ENCODE measurements at places on chromosomes 7 and 10. TPM values are rescaled to one million over a fixed set of nuclear protein-coding genes. Genes with fewer than 3 reads are reported as not detected.

DNA sequence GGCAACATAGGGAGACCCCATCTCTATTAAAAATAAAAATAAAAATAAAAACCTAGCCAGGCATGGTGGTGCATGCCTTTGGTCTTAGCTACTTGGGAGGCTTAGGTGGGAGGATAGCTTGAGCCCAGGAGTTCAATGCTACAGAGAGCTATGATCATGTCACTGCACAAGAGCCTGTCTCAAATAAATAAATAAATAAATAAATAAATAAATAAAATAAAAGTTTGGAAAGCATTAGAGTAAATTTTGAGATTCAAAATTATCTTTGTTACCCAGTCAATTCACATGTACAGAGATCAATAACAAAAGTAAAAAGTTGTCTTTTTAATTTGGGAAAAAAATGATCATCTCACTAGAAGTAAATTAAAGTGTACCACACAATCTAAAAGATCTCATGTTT lies 255.8 kb upstream of the MYO3A start:
- no peak for DNase-seq

DNA sequence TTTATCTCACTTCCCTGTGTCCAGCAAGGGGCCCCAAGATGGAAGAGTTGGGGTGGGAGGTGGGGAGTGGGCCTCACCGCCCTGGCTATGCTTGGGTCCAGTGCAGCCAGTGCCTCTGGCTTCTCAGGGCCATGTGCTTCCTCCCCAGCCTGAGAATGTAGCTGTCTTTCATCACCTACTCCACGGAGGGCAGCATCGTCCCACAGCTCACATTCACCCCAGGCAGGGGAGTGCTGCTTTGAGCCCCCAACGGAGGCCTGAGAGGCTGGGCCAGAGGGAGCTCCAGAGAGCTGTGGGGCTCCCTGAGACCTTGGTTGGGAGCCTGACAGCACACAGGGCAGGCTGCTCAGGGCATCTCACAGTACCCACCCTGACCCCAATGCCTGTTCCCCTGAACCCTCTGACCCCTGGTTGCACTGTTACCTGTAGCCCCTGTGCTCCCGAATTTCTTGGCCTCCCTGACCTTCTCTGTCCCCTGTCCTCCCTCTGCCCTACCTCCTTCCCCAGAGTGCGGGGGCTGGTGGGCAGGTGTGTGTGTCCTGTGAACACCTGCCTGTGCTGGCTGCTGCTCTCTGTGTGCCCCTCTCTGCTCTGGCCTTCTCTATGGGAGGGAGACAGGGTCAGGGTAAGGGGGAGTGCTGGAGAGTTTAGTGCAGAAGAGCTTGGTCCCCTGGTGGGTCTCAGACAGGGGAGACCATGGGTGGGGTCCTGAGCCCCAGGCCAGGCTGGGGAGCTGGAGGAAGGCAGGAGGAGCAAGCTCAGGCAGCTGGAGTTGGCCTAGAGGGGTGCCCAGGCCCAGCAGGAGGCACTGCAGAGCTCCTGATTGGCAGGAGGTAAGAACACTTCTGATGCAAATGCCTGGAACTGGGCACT lies 19.6 kb upstream of the ZNF488 start:
- DNase-seq = peak; percentile 62

DNA sequence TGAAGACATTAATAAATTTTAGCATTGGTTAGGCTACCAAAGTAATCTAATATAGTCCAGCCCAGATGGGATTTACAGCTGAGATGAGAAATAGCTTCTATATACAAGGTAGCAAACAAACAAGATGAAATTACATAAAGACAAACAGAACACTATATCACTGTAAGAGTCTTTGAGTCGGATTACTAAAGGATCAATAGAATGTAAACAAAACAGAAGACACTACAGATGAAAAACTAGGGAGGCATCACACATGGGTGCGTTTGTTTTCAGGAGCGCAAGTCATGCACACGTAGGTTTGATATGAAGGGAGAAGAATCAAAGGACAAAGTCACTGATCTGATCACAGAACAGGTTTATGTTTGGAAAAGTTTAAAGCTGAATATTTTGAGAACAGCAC lies 26.5 kb downstream of the MPP7 start:
- no peak for DNase-seq

- DNase-seq = no peak
Observed at GRCh38 chr7:92880212-92881090, 44.1 kb upstream of the CDK6 start.

DNA sequence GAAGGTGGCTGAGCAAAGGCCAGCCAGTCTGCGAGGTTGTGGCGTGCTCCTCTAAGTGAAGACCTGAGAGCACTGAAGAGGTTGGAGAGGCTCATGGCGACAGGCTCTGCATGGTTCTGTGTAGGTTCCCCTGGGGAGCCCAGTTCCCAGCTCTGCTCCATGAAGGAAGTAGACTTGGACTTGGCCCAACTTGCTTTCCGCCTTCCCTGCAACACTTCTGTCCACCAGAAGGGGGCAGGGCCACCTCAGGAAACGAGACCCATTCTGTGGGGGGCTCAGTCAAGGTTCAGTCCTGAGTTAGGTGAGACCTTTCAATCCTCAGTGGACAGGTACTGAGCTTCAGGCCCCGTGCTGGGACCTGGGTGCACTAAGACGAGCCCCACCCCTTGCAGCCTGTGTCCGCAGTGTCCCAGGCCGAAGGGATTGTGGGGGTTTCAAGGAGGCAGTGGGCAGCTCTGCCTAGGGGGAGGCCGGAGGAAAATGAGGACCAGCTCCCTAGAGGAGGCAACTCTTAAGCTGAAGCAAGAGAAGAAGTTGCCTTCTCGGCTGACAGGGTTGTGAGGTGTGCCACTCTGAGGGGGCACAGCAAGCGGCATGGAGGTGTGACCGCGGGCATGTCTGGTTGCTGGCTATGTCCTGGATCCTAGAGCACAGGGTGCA lies 15.0 kb upstream of the PCBD1 start:
- DNase-seq = no peak

The CLDN3 gene
- not detected for total RNA-seq

- no peak for DNase-seq
Observed at GRCh38 chr10:11724938-11725776, 17.0 kb upstream of the ECHDC3 start.

DNA sequence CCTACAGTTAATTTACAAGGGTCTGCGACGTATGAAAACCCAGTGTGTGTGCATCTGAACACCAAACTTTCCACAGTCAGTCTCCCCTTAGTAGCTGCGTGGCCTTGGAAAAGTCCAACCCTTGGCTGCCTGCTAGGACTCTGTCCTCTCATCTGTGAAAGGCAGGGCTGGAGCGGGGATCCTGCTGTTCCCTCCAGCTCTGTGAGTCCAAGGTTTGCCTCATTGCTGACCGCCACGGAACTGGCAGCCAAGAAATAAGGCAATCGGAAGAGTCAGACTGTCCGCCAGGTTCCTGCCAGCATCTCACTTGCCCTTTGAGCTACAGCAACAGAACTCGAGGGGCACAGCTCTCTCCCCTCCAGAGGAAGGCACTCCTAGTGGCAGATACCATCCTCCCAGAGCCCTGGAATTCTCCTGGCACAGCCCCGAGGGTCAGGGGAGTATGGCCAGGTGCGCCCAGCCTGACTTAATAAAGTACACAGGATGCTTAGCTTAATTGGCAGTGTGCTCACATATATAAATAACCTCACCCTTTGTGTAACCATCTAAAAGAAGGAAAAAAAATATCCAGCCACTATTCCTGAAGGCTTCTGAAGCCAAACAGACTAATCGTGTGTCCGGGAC lies 530.1 kb upstream of the FOXK1 start:
- DNase-seq = no peak

The ASB10 gene
- total RNA-seq = 17.3 TPM

- peak; percentile 78 for DNase-seq
Observed at GRCh38 chr10:102504179-102504975, 605 bp downstream of the SUFU start.

The ATP5MK gene
- total RNA-seq = 958 TPM

GRCh38 chr10:58393317-58393716 lies 8.1 kb downstream of the TFAM start:
- DNase-seq = no peak

The FBXW4 gene
- 108 TPM for total RNA-seq
